Activated gamma-delta T cell treated with Interleukin-2 at 50 U/mL for 16 hours (primary cell): ENCODE measurements at places on chromosomes 5 and 9.

DNA sequence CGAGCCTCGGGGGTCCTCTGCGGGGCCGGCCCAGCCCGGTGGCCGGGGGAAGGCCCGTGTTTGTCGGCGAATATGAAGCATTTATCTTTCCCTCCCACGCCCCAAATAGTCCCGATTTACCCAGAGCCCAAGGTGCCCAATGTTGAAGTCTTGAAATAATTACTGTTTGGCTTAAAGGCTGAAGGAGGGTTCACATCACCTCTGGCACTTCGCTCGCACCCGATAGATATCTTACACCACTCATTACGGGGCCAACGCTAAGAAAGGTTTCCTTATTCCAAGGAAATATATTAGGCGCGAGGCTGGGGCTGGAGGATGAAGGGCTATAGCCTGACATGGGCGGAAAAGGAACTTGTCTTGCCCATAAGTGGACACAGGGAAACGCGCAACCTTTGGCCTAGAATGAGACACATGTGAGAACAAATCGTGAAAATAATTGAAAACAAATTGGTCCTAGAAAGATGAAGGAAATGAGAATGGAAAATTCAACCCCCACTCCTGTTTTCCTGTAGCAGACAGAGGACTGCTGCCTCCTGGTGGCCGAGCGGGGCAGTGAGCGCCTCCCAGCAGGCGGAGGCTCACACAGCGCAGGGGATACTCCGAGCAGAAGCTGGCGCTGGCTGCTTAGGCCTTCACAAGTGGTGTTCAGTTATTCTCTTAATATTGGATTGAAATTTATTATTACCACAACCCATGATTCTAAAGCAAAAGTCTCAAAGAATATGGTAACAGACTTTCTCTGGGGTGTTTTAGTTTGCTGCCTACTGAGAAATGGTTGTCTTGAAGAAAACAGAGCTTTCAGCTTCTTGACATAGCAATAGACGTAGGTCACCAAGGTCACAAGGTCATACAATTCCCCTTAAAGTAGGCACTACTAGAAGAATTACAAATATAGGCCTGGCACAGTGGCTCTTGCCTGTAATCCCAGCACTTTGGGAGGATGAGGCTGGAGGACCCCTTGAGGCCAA lies 7.9 kb downstream of the CCL21 start:
- peak; percentile 73 for DNase-seq

GRCh38 chr5:168282120-168282519 lies 9.3 kb upstream of the WWC1 start:
- DNase-seq, result no peak

- DNase-seq, result no peak
Measured at GRCh38 chr5:168093200-168093910, 198.1 kb upstream of the WWC1 start.

- DNase-seq, result no peak
Measured at GRCh38 chr9:79689576-79689975, 117.8 kb downstream of the TLE4 start.

DNA sequence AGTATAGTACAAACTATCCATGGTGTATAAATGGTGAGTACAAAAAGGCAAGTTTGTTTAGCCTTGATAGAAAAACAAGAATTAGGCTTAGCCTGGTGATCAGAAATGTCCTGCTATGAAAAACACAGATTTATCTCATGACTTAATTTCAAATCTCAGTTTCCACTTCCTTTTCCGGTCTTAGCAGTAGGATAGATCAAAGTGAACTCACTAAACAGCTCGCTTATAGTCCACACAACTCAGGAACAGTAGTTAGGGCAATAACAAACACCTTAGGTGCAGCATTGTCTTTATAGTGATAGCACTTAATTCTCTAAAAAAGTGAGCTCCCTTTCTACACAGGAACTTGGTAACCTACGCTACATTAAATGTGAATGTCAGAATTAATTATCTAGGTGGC lies 11.4 kb downstream of the GOLGA1 start:
- DNase-seq, result no peak

DNA sequence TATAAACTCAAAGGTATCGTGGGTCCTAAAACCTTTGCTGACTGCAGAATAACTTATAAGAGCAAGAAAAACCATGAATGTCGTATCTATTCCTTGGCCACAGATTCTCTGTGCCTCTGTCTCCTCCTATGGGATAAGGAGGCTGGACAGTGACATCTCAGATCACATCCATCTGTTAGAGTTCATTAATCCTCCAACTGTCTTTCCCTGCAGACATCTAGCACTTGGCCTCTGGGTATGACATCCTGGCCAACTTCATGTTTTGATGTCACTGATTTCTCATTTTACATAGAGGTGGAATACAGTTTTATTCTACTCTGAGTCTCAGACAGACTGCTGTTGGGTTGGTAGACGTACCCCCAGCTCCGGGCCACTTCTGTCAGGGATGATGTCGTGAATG lies 86.2 kb downstream of the OTULIN start:
- no peak for DNase-seq

GRCh38 chr9:110156902-110157301 lies 51.1 kb downstream of the C9orf152 start:
- DNase-seq, result peak; percentile 10

GRCh38 chr9:136514022-136514714 lies 31.3 kb upstream of the SEC16A start:
- DNase-seq, result no peak

- no peak for DNase-seq
Measured at GRCh38 chr5:120293796-120294195, 170.3 kb upstream of the PRR16 start.

DNA sequence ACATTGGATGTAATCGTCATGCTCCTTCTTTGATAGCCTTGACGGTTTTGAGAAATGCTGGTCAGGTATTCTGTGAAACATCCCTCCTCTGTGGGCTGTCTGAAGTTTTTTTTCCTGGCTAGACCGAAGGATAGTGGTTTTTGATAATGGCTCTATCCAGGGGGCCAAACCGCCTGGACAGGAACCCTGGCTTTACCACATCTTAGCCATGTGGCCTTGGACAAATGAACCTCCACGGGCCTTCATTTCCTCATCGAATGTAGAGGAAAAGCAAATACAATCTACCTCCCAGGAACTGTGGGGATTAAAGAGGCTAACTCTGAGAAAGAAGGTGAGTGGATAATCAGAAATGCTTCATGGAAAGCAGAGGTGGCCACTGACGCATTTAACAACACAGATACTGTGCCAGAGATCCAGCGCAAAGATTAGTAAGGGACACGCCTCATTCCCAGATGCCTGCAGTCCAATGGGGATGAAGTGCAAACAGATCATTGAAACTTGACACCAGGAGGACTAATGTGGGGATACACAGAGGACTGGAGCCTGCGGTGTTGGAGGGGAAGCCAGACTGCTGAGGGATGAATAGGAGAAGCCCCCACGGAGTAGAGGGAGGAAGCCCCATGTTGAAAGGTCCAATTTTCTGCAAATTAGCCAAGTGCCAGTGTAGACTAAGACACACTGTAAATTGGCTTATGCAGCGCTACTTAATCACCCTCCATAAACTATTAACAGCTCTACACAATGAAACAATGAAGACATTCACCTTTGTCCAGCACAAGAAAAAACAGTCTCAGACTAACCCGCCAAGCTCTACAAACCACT lies 41.6 kb downstream of the MYO10 start:
- no peak for DNase-seq

DNA sequence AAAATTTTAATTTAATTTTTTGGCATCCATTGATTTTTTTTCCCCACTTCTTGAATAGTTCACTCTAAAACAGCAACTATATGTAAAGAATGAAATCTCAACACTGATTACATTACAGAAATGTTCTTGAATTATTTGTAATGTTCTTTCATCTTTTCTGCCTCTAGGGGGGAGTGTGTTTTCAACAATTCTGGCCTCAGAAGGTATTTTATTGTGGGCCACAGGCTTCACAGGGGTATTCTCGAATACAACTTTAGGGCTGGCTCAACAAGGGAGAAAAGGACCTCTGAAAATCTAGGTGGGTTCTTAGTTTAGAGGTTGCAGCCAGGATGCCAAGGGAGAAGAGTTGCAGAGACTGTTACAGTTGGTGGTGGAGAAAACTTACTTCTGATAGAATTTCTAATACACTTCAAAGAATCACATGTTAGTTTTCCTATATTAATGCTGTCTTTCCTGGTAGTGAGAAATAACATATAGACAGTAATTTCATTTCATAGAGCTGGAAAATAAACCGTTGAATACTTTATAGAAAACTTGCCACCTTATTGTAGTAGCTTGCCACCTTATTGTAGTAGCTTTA lies 3.6 kb upstream of the NPR3 start:
- no peak for DNase-seq

DNA sequence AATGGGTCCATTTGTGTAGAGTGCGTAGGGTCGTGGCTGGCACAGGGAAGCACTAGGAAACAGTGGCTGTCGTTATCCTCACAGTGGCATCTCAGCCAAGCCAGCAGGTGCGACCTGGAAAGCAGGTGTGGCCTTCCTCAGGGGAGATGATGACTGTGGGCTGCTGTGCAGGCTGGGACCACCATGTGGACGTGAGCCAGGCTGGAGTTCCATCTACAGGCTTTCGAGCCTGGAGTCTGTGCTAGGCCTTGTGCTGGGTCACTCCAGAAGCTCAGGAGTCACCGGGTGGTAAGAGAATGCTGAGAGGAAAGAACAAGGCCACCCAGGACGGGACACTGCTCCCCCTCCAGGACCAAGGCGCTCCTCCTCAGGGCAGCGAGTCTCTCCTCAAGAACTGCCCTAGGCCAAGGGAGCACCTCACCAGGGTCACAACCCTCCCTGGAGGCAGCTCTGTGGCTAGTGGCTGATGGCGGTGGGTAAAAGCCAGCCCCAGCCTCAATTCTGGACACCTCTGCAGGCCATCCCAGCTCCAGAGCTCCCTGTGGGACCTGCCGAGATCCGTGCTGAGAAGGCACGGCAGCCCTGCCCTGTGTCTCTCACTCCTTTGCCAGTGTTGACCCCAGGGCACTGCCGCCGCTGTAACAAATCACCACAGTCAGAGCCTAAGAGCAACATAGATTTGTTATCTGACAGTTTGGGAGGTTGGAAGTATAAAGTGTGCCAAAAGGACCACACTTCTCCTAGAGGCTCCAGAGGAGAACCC lies 36.0 kb downstream of the WHRN start:
- DNase-seq, result no peak

DNA sequence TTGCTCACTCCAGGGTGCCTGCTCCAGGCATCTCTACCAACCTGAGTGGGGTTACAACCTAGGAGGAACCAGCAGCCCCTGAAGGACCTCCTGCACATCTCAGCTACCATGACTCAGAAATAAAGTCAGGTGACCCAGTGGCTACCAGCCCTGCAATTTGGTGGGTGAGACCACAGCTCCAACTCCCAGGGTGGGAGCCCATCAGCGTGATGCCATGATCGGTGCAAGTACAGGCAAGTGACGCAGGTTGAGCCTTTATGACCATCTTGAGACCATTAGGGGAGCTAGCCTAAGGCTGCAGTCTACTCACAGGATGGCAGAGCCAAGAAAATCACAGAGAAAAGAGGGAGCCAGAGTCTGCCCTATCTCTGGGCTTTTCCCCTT lies 8.6 kb downstream of the SEPTIN8 start:
- no peak for DNase-seq

DNA sequence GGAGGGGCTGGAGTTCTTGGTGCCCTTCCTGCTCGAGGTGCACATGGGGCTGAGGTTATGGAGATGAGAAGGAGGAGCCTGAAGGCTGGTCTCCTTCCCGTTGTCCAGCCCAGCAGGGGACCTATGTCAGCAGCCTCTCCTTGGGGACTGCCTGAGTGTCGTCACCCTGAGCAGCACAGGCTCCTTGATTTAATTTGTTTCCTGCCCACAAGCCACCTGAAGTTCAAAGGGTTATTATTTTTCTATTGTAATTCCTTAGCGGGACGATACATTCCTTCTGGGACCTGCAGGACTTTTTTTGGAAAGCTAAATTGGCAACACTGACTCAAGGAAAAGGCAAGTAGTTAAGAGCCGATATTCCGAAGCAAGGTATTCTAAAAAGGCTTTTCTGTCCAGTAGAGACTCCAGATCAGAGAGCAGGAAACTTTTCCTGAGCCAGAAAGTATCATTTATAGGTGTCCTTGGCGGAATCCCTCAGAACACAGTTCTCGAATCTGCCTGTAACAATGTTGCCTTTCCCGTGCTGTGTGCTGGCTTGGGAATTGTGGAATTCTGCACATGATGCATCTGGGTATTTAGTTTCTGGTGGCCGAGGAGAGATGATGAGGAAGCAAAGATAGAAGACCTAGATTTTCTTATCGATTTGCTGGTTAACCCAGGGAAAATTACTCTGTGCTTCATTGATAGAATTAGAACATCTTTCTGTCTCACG lies 55.4 kb downstream of the ARHGAP26 start:
- DNase-seq, result no peak

- no peak for DNase-seq
Measured at GRCh38 chr9:106758911-106759310, 104.1 kb upstream of the ZNF462 start.

DNA sequence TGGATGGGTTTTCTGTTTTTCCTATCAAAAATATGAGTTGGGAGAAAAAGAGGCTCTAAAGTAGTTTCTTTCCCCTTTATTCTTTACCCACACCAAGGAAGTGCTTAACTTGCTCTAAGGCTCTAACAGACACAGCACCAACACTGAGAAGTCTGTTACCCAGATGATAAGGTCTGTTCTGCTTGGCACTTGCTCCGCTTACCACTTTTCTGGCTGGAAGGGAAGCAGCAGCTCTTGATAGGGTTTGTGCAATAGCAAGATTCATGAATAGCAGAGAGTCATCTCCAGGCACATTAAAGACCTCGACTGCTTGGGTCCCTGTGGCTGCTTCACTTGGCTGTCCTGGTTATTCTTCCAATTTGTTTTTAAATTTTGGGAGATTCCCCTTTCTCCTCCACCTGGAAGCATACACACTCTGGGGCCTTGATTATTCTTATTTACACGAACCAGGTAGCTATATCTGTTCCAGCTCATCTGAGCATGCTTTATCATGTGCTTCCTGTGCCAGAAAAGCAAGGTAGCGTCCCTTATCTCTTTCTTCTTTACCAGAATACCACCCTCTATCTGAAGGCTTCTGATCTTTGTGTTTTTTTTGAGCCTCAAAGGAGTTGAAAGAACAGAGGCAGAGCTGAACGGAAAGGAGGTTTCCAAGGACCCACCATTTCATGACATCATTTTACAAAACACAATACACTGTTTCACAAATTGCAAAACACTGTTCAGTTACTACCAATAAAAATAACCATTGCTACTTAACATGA lies 24.8 kb downstream of the PPP3R2 start:
- DNase-seq, result no peak

DNA sequence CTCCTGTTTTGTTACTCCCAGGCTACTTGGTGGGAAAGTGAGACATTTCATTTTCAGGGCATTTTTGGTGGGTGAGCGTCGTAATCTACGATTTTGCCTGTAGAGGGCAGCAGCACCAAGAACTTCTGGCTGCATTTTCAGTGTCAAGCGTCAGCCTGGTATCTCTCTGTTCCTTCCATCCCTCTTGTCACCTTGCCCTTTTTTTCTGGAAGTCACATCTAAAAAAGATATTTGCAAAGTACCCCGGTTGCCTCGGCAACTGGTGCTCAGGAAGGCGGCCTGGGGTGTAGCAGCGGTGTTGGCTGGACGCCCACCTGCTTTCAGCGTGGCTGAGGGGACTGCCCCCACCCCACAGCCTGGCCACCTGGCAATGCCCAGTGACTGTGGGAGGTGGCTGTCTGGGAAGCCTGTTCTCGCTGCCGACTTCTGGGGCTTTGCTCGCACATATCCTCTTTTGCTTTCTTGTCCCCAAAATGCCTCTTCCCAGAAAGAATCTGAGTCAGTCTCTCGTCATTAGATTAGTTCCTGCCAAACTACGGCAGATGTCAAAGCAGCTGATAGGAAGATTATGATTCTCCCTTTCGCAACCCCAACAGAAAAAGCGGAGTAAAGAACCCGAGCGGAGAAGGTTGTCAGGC lies 84.5 kb downstream of the ACER2 start:
- peak; percentile 20 for DNase-seq

GRCh38 chr9:136721339-136722092 lies 9.1 kb downstream of the DIPK1B start:
- DNase-seq, result no peak

GRCh38 chr9:3746296-3747275 lies 220.8 kb upstream of the RFX3 start:
- DNase-seq, result no peak
